ENCODE measurements at places on chromosomes 6 and 20.

DNA sequence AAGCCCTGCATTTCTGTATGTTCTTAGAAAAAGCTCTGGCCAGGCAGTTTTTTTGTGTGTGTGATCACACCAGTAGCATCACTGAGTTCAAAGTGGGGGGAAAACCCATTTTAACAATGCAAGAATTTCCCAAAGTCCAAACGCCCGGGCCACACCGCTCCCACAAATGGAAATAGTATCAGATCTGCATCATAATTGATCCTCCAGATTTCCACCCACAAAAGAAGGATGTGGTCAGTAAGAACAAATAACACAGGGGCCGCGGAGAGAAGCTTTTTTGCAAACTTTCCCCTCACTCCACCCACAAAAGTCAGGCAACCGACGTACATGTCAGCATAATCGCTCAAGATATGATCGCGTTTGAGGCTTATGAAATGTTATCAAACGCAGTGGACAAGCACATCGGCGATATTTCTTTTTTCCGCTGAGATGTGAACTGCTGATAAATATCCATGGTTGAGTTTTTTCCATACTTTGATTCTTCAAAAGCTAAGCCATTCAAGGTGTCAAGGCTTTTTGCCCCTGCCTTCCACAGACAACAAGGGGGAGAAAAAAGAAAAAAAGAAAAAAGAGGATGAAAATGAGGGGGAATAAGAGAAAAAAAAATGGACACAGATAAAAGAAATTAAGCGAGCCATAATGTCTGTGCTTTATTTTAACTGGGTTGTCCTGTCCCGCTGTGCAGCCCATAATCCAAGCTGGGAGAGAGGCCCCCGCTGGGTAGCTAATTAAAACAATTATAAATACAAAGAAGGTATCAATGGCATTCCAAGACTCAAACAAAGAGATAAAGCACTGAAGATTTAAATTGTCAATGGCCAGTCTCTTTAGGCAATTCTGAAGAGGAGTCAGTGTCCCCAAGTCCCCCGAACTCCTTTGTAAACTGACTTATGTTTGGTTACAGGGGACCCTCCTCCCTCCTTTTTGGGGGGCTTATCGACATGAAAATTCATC lies 143.5 kb downstream of the ZFP64 start:
- no peak for DNase-seq

- DNase-seq = peak; percentile 99
Measured at GRCh38 chr20:33477386-33478234, 12.3 kb upstream of the CBFA2T2 start.

GRCh38 chr6:34652263-34652662 lies 44.3 kb downstream of the ILRUN start:
- no peak for DNase-seq

- peak; percentile 7 for DNase-seq
Measured at GRCh38 chr20:16378712-16379370, 194.4 kb downstream of the KIF16B start.

GRCh38 chr20:16785226-16785625 lies 37.1 kb downstream of the OTOR start:
- DNase-seq = no peak

- DNase-seq = no peak
Measured at GRCh38 chr6:170203212-170203611, 87.7 kb downstream of the DLL1 start.

DNA sequence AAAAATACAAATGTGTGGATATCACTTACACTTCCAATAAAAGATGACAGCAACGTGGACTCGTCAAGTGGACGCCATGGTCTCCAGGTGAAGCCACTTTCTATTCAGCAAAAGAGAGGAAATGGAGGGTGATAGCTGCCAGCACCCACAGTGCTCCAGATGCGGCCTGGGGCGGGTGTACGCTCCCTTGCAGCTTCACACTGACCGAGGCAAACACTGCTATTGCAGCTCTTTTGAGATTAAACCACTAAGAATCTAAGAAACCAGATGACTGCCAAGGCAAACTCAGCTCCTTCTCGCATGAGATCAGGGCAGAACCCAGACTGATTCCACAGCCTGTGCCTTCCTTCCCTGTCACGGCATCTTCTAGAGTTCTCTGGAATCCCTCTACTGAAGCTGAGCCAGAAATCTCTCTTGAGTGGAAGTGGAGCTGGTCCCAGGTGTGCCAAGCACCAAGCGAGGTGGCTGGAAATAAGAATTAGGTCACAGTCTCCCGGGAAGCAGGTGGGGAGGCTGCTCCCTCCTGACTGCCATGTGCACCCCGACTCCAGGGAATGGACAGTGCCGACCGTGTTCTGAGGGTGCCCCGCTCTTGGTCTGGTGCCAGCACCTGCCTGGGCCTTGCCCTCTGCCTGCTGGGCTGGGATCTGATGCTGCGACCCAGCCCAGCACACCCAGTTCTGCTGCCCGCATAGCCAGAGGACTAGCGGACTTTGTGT lies 90.1 kb upstream of the AFDN start:
- no peak for DNase-seq

DNA sequence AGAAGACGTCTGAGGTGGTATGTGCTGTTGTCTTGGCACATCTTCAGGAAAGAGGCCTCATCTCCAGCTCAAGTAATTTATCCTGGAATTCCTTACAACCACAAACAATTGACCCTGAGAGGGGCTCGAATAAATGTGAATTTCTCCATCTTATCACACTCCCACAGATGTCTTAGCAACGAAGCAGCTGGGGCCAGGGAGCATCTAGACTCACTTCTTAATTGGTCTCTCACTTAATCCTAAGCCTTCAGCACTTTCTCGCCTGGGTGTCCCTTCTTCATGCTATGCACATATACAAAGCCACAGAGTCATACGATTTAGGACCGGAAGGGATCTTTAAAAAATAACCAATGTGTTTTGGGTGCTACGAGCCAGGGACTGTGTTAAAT lies 27.1 kb downstream of the PCK1 start:
- no peak for DNase-seq

GRCh38 chr6:167115054-167115453 lies 7.8 kb upstream of the CCR6 start:
- DNase-seq = no peak

- no peak for DNase-seq
Measured at GRCh38 chr20:44543358-44543757, 21.5 kb upstream of the SERINC3 start.

GRCh38 chr20:62025394-62025793 lies 40.3 kb downstream of the TAF4 start:
- DNase-seq = no peak

DNA sequence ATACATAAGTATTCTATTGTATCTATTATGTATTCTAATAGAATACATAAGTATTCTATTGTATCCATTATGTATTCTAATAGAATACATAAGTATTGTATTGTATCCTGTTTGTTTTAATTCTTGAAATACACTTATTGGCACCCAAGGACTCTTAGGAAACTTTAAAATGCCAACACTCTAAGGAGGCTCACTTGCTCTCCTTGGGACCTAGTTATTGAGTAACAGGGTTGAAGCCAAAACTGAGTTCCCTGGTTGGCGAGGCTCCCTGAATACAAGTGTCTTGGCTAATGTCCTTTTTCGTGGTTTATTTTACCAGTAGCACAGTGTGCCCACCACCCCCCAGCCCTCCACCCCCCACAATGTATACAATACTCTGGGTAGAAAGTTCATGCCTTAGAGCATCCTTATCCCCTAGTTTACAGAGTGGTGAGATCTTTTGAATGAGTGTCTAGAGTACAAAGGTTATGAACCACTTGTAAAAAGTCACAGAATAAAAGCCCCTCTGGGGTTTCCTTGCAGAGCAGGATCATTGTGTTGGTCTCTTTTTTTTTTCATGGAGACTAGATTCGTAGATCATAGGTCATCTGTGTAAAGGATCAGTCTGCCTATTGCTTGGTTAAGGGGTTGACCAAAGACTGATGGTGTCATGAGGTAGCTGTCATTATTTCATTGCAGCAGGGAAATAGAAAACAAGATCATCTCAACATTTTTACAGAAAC lies 32.5 kb upstream of the PRDM1 start:
- DNase-seq = no peak

DNA sequence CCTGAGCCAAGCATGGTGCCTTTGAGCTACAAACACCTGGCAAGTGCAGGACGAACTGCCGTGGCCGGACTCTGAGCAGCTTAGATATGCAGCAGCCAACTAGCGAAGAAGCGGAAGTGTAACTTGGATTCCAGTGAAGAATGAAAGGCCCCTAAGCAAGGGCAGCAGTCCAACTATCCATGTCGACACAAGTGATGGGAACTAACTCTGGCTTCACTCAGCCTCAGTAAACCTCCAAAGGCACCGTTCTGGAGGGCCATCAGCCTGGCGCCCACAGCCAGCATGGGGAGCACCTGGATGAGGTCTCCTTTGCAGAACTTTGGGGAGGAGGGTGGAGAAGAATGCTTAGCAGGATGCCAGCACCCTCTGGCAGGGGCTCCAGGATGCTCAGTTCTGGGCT lies 78.4 kb upstream of the MLN start:
- no peak for DNase-seq

GRCh38 chr20:19688031-19688806 lies 69.8 kb upstream of the RIN2 start:
- DNase-seq = peak; percentile 78

DNA sequence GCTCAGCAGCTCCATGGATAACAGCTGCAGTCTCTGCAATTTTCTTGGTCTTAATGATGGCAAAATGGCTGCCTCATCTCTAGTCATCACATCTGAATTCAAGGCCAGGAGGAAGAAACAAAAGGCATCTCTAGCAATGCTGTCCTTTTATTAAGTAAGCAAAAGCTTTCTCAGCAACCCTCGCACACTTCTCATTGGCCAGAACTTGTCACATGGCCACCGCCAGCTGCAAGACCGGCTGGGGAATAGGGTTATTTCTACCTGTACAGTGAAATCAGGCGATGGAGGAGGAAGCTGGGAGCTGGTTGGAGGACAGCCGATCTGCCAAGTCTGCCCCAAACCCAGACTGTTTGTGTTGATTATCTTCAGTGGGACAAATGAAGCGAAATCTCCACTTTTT lies 33.4 kb downstream of the ANKRD60 start:
- DNase-seq = no peak

DNA sequence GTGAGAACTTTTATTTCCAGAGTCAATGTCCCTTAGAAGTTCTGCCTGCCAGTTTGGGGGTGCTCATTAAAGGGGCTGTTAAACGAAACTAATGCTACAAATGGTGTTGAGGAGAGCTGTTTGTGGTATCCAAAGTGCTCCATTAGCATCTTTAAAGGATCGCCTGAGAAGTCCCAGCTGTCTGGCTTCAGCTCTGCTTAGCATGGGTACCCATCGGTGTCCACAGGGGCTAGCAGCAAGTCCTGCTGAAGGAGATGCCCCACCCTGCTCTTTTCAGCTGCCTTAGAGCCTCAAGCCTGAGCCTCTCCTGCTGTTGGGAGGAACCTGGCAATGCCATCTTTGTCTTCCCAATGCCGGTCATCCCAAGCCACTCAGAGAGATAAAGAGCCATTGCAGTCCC lies 111.1 kb downstream of the FOXO3 start:
- DNase-seq = no peak

DNA sequence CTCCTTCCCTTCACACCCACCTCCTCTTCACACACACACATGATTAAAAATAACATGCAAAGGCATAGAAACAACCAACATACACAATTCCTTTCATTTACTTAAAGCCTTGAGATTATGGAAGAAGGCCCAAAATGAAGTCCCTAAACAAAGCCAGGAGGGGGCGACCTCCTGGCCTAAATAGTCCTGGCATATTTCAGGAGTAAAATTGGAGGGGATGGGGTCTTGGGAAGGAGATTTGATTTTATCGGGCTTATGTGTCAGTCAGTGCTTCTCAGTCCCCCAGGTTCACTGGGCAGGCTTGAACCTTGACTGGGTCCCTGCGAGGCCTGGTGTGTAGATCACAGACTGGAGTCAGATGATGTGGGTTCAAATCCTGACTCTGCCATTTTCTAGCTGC lies 266.4 kb downstream of the SAMD5 start:
- peak; percentile 24 for DNase-seq

DNA sequence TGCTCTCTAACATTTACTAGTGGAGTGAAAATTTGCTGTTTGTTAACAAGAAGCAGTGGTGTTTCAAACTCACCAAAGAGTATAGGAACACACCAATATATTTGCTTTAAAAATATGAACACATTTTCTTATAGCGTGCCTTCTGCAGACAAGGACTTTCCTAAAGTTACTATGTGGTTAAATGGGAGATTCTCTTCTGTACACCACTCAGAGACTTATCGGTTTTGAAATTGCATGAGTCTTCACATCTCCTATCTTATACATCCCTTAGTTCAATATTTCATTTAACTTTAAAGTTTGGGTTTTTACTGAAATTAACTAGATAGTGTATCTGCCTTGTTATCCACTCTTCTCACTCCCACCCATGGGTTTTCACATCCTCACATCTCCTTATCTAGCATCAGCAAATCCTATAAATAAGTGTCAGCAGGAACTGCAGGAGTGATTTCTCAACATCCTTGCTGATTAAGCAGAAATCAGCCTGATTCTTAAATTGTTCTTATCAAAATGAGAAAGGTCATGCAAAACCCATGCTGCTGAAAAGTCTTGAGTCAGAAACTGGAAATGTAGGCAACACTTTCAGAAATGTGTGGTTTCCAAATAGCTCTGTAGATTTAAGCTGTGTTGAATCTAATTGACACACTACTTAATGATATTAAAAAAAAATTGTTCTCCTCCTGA lies 1075.6 kb upstream of the GJE1 start:
- DNase-seq = no peak

- DNase-seq = peak; percentile 90
Measured at GRCh38 chr20:41499961-41500725, 118.0 kb downstream of the CHD6 start.

DNA sequence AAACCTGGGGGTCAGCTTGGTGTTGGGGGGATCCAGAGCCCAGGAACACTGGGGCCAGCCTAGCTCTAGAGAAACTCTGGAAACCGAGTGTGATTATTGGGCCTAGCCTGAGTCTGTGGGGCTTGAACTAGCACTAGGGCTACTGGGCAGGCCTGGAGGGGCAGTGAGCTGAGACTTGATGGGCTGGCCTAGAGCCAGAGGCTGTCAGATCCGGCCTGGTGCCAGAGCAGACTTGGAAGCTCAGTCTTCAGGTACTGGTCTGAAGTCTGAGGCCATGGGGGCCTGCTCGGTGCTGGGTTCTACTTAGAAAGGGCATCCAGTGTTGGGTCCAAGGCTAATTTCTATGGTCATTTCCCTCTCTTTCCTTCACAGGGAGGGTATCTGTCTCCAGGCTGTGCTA lies 2.7 kb downstream of the DEFB112 start:
- no peak for DNase-seq

DNA sequence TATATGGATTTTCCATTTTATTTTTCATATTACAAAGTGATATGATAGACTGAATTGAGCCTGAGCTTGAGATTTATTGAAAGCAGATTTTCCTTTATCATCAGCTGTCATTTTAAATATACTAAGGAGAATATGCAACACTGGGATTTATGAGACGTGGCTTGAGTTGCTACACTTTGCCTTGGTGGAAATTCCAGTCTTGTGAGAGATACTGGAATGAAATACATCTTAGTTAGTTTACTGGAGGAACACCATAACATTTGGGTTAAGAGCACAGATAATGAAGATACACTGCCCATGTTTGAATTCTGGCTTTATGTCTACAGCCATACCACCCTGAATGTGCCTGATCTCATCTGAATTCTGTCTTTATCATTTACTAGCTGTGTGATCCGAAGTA lies 86.5 kb upstream of the IFNGR1 start:
- no peak for DNase-seq
